ENCODE measurements at places on chromosomes 5 and 9.

DNA sequence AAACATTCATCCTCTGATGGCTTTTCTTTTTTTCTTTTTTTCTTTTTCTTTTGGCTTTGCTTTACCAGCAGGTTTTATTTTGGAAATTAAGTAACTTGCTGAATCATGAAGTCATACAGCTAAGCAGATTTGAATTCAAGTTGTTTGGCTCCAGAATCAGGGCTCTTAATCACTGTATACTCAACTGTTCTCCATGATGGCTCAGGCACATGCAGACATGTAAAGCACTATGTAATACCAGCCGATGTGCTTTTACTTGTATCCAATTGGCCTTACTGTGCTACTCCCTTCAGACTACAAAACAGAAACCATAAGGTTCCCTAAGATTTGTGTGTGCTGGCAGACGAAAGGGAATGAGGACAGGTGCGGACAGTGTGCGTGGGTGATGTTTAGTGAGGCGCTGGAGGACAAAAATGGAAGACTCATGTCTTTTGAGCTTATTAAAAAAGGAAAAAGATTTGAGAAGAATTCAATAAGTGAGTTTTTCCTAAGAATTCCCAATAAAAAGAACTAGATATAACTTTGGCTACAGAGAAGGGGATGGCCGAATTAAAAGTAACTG lies 44.7 kb upstream of the OTP start:
- DNase-seq = no peak

DNA sequence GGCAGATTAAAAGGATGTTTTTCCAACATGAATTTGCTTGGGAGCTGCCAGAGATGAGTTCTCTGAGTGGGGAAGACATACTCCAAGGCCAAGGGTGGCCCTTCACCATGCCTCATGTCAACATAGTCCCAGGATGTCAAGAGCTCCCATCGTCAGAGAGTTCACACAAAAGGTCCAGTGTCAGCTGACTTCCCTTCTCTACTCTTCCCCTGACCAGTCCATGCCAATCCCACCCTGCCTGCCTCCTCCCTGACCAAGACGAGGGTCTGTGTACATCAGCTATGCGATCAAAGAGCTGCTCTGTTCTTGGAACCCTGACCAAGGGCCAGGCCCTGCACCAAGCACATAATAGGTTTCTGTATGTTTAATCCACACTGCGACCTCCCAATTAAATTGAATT lies 71.2 kb upstream of the ZNF622 start:
- no peak for DNase-seq

DNA sequence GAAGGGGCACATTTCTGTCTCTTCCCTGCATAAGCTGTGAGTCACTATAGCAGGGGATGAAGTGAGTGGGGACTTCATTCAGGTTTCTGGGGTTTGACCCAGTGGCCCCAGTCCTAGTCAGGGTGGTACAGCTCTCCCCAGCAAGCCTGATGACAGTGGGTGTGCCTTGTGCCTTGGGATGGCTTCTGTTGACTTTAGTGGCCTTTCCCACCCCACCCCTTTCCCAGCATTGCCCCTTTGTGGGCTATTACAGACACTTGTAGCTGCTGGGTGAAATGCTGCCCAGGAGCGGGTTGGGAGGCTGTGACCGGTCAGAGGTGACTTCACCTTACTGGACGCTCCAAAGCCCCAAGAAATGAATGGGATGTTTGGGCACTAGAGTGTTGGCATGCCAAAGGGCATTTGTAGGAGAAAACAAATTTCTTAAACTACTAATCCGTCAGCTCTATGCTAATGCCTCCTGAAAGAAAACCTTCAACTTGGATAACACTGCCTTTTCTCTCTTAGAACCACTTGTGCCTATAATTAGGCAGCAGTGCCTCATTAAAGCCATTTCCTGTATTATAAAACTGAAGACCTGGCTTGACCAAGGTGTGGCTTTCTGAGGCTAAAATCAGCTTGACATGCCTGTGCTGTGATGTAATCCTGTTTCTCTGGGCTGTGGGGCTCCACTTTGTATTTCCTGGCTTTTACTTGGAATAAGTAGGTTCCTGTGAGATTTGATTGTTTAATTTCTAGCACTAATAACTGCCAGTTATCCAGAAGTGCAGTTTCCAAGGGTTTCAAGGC lies 119.0 kb upstream of the SLC25A48 start:
- no peak for DNase-seq

DNA sequence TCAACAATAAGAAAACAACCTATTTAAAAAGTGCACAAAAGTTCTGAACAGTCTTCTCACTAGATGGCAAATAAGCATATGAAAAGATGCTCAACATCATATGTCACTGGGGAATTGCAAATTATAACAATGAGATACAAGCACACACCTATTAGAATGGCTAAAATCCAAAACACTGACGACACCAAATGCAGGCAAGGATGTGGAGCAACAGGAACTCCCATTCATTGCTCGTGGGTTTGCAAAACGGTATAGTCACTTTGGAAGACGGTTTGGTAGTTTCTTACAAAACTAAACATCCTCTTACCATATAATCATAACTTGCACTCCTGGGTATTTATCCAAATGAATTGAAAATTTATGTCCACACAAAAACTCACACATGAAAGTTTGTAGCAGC lies 100.9 kb upstream of the TBC1D2 start:
- no peak for DNase-seq

DNA sequence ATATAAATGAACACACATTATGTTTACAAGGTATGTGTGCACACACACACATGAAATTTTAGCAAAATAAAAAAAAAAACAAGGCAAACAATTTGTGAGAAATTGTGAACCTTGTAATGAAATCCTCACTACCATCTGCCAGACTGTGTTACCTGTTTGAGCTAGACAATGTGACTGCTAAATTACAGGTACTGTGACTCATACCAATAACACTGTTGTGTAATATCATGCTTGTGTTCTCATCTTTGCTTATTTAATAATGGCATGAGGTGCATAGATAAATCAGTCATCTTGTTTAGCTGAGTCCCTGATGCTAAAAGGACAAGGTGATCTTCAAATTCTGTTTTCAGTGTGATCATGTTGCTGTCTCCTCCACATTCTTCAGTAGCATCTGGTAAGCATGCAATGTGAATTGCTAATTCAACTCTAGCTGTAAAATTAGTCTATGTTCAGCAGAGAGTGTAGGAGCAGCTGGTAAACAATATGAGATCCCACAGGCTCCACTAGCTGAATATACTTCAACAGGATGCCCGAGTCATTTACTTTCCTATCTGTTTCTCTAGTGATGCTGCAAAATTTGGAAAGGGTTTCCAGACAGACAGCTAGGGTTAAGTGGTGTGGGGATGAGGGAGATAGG lies 966.3 kb upstream of the C9orf72 start:
- no peak for DNase-seq

DNA sequence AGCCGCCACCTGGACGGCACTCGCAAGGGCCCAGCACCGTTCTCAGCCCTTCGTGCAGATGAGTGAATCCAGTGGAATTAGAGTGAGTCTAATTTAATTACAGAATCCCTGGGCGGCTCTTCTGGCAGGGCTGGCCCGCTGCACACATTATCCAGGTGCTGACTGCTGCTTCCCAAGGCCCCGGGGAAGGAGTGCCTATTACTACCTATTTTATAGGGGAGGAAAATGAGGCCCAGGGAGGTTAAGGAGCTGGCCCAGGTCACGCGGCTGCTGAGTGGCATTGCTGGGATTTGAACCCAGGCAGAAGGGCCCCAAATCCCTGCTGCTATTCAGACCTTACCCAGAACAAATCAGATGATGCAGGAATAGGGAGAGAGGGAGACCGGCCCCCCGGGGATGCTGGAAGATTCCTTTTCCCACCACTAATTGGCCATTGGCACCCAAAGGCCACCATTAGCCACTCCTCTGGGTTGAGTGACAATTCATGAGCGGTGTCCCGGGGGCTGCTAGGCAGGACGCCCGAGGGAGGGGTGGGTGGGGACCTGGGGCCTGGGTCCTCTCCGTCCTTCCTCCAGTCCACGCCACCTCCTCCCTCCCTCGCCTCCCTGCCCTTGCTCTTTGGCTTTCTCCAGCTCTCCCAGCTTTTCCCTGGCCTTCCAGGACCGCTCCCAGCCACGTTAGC lies 10.3 kb upstream of the QRFP start:
- DNase-seq = no peak

DNA sequence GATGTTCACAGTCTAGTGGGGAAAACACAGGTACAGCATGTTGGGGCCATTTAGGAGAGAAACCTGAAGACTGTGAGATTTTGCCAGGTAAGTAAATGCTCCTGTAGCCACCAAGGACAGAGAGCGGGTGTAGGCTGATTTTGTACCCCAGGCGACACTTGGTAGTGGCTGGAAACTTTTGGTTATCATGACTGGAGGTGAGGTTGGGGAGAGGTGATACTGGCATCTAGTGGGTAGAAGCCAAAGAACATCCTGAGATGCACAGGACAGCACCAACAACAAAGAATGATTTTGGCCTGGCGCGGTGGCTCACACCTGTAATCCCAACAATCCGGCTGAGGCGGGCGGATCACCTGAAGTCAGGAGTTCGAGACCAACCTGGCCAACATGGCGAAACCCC lies 38.8 kb upstream of the PWWP2A start:
- DNase-seq = no peak

DNA sequence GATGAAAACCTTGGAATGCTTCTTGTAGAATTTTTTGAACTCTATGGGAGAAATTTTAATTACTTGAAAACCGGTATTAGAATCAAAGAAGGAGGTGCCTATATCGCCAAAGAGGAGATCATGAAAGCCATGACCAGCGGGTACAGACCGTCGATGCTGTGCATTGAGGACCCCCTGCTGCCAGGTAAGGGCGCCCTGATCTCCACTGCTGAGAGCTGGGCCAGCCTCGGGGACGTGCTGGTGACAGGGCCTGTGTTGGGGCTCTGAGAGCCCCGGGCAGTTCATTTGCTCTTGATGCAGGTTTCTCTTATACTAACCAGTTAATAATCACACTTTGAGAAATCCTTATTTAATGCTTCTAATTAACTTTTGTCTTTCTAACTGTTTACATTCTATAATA lies 33.0 kb downstream of the TENT4A start:
- DNase-seq = no peak

DNA sequence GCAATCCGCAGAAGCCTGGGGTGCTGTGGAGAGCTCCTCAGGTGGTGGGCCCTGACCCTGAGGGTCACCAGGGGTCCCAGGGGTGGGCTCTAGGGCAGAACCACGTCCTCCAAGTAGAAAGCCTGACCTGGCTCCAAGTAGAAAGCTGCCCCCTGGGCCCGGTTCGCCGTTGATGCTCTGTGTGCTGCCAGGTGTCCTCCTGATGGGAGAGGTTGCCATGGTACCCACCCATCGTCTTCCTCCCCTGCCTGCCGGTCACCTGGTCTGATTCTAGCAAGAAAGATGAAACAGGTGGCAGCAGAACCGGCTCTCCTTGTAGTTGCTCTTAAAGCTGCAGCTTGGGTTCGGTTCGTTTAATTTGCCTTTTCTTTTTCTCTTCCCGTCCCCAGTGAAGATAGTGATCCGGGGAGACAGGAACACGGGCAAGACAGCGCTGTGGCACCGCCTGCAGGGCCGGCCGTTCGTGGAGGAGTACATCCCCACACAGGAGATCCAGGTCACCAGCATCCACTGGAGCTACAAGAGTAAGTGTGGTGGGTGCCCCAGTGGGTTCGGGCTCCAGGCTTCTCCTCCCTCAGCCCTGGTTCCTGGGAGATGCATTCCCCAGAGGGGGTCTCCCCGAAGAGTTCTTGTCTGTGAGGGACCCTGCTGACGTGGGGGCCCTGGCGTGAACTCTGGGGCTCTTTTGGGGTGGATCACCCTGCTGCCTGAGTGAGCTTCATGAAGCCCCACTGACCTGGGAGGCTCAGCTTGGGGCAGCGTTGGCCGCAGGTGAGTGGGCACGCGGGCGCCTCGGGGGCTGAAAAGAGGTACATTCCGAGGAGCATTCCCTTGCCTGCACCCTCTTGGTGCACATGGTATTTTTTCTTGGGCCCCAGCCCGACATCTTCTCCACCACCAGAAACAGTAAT lies 15.6 kb downstream of the RABL6 start:
- DNase-seq = no peak

DNA sequence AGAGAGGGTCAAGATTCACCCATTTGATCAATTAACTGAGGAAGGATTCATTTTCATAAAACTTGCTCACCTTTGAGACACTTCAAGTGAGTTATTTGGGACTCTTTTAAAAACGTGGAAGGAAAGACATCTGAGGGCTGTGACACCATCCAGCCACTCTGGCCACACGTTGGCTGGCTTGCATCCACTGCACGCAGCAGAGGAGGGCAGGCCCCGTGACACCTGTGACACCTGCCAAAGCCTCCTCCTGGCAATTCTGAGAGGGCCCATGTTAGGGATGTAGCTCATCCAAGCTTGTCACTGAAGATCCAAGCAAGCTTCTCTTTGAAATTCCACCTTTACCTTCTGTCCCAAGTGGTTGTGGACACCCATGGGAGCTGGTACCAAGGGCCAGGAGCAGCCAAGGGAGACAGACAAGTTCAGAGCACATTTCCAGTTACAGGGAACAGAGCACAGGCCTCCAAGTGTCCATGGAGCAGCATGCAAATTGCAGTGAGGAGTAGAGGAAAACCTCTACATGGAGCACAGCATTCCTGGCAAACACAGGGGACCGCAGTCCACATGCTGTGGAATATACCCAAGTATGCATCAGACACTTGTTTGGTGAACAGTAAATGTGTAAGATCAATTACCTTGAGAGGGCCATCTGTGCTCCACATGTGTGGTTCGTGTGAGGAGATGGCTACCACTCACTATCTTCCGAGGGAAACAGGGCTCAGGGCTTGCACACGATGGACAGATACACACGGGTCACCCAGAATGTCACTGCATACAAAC lies 4.8 kb downstream of the PRSS3 start:
- no peak for DNase-seq

- no peak for DNase-seq
These were observed 207.6 kb downstream of the FSTL4 start for GRCh38 chr5:133404724-133405123.

DNA sequence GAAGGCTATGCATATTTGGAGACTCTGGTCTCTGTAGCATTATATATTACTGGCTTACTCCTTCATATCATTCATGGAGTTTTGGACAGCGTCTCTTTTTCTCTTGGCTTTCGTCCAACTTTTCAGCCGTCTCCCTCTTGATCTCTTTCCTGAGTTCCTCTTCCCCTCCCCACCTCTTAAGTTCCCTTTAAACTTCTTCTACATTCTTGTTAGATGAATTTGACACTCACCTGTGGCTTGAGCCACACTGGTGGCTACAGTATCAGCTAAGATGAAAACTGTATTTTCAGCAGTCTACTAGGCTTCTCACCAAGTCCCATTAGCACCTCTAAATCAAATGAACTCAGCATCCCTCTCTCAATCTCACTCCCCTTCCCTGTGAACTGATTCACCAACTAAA lies 128.1 kb downstream of the STARD4 start:
- no peak for DNase-seq

- DNase-seq = no peak
These were observed 13.3 kb downstream of the ODF2 start for GRCh38 chr9:128469070-128469469.

- no peak for DNase-seq
These were observed 61.8 kb downstream of the C6 start for GRCh38 chr5:41151564-41151963.

All from hypothalamus (tissue), 51 donors.